ENCODE measurements at places on chromosomes 13 and 19.

DNA sequence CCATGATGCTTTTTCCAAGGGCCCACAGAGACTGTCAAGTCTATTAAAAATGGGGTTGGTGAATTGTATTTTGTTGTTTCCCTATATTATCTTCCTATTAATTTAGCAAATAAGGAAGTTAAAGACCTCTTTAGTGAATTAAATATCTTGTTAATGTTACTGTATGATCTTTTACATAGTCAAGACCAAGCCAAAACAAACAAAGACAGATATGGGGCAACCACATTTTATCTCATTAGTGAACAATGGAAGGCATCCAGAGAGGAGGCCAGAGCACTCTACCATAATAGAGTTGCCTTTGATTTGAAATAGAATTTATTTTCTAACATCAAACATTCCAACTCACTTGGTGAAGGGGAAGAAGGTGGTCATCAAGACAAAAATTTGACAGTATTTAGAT lies 169.4 kb downstream of the B3GLCT start:
- no peak for DNase-seq

DNA sequence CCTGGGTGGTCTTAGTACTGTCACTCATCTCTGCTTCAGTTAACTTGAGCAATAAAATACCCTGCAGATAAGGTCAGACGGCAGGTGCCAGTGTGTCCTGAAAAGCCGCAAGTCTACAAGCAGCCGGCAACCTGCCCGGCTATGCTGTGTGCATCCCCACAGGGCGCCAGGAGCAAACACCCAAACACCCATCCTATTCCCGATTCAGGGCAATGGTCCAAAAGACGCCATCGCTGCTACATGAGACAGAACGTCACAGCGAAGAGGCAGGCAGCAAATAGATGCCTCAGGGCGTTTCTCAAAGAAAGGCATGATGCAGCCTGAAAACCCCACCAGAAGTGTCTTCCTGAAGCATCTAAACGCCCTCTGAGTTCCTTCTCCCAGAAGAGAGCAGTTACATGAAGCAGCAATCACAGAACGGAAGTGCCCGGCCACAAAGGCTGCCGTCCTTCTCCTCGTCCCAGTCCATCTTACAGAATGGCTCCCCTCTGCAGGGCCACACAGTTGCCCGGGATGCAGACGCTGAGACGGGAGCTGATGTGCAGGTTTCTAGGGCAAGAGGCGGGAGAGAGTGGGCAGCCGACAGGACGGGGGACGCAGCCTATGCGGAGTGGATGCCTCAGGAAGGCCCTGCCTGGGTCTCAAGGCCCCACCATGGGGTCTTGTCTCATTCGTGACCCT lies 35.1 kb downstream of the RASA3 start:
- no peak for DNase-seq

- peak; percentile 51 for DNase-seq
These were observed 58.1 kb upstream of the UBL3 start for GRCh38 chr13:29908416-29909080.

- DNase-seq = no peak
These were observed 41.8 kb downstream of the MYCBP2 start for GRCh38 chr13:77285098-77285497.

DNA sequence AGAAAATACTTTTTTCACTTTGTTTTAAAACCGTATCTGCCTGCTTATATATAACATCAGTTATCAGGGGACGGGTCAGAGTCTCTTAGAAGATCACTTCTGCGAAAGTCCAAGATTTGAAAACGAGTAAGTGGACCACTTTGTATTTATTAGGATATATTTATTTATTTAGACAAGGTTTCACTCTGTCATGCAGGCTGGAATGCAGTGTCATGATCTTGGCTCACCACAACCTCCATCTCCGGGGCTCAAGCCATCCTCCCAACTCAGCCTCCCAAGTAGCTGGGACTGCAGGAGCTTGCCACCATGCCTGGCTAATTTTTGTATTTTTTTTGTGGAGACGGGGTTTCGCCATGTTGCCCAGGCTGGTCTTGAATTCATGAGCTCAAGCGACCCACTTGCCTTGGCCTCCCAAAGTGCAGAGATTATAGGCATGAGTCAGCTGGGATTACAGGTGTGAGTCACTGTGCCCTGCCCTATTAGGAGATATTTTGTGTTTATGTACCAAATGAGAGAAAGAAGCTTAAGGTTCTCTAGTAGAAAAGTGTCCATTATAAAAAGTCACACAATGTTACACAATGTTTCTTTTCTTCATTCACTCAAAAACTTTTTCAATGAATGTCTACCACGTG lies 39.5 kb downstream of the RASL11A start:
- no peak for DNase-seq

- DNase-seq = no peak
These were observed 61.6 kb upstream of the MED4 start for GRCh38 chr13:48156466-48156865.

GRCh38 chr13:31982540-31982939 lies 49.0 kb upstream of the FRY start:
- peak; percentile 60 for DNase-seq

DNA sequence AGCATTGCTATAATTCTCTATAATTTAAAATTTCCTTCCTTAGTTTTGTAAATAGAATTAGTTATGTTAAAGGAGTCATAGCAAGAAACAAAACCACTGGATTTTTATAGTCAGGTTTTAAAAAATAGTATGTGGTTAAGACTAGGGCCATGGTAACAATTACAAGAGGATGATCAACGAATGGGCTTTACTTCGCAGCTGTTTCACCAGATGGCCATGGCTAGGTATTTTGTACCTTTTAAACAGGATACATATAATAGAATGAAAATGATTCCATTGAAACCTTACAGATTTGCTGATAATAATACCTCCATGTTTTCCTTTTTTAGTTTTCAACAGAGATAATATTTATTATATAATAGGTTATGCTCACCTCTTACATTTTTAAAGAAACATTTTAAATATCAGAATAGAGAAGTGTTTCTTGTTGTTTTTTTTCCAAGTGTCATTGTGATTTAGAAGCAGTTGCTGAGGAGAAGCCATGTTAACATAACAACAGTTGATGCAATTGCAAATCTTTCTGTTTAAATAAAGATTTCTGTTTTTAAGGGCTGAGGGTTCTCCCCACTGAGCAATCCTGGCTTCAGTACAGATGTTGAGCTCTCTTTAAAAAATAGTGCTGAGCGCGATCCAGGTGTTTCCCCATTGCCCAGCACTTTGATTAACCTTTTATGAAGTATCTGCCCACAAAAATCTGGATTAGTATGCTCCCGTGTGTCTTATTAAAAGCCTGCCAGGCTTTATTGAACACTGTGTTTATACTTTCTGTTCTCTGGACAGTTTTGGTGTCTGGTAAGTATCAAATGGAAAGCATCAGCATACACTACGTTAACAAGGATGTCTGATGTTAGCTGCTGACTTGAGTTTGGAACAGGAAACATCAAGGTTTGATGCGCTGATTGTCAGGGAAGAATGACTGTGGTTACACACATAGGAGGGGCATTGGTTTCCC lies 205.3 kb downstream of the HS6ST3 start:
- no peak for DNase-seq

DNA sequence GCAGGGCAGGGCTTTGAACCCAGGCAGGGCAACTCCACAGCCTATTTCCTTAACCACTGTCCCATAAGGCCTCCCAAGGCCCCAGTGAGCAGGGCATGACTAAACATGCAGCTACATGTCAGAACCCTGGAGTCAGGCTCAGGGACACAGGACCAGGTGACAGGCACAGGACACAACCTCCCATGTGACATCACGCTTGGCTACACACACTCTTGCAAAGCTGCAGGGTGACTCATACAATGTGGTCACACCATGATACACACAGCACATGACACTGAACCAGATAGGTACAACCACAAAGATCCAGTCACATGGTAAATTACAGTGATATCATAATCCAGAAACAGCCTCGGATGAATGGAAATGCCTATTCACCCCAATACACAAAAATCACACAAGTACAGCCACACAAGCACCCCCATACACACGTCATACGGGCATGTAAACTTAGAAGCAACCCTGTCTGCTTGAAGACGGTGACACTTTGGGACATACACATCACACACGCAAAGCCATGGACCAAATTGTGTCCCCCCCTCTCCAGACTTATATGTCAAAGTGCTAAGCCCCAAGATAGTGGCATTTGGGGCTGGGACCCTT lies 14.5 kb downstream of the KLK4 start:
- DNase-seq = peak; percentile 23

GRCh38 chr19:1567116-1567847 lies 843 bp downstream of the MEX3D start:
- DNase-seq = peak; percentile 83

DNA sequence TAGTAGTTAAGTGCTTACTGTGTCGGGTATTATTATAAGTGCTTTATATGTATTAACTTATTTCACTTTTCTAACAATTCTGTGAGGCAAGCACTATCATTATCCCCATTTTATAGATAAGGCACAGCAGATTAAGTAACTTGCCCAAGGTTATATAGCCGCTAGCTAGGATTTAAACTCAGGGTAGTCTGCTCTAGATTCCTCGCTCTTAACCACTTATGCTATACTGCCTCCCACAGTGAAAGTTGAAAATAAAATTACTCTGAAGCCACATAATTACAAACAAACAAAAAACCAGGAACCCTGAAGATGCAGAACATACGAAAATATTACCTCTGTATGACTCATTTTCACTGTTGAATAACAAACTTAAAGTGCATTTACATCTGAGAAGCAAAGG lies 3.9 kb downstream of the TEX30 start:
- DNase-seq = no peak

- no peak for DNase-seq
These were observed 5.0 kb downstream of the MAST1 start for GRCh38 chr19:12843328-12843727.

GRCh38 chr19:13526552-13526951 lies 20.3 kb upstream of the CACNA1A start:
- no peak for DNase-seq

- no peak for DNase-seq
These were observed 14.0 kb downstream of the ARHGAP33 start for GRCh38 chr19:35789195-35789977.

GRCh38 chr13:19742643-19743042 lies 40.1 kb downstream of the PSPC1 start:
- no peak for DNase-seq

DNA sequence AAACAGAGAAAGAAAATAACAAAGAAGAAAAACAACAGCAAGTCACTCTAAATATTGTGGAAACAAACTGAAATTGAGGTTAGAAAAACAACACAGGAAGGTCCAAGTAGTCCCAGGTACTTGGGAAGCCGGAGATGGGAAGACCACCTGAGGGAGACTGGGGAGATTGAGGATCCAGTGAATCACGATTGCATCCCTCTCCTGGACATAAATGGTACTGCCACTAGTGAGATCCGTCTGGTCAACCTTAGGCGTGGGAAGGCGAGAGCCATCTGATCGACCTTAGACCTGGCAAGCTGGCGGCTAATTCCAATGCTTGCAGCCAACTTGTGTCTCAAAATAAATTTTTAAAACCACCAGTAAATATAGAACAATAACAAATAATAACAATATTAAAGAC lies 81.9 kb downstream of the ZNF726 start:
- peak; percentile 20 for DNase-seq

DNA sequence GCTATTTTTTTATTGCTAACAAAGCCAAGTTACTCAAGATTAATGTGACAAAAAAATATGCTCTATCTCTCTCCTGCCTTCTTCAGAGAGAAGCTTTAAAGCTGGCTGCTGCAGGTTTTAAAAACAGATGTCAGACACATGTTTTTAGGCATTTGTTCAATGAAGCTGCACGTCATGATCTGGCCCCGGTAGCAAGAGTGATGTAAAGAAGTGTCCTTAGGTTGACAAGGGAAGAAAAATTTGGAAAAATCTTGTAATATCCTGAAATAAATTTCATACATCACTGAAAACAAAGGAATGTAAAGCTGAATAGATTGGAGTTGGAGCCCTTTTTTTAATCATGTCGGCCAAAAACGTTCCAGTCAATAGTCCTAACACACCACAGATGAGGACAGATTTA lies 531.4 kb upstream of the NBEA start:
- DNase-seq = no peak

- DNase-seq = no peak
These were observed 338.1 kb downstream of the RFC3 start for GRCh38 chr13:34155931-34156607.

- DNase-seq = peak; percentile 94
These were observed 20.8 kb upstream of the ERCC1 start for GRCh38 chr19:45444318-45445041.

- DNase-seq = no peak
These were observed 418.9 kb downstream of the DIAPH3 start for GRCh38 chr13:59744747-59745391.
